Common myeloid progenitor, CD34-positive (primary cell): ENCODE measurements at places on chromosomes 4 and X.

DNA sequence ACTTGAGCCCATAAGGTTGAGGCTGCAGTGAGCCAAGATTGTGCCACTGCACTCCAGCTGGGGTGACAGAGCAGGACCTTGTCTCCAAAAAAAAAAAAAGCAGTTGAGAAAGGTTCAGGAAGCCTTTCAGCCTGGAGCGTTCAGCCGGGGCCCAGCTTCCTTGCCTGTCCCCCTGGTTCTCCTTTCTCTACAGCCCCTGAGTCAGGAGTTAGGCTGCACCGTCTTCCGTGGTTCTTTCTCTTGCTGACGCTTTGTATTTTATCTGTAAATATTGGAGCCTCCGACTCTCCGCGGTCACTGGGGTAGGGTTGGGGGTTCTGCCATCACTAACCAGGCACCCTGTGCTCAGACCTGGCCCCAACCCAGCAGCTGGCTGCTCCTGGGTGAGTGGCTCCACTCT is 13.8 kb upstream of the UVSSA start:
- H3K27ac ChIP-seq: no peak overlapping the region
- no peaks in the 10 kb centered on the region for H3K4me1 ChIP-seq
- no peak for DNase-seq
- no peak overlapping the region for H3K4me3 ChIP-seq

DNA sequence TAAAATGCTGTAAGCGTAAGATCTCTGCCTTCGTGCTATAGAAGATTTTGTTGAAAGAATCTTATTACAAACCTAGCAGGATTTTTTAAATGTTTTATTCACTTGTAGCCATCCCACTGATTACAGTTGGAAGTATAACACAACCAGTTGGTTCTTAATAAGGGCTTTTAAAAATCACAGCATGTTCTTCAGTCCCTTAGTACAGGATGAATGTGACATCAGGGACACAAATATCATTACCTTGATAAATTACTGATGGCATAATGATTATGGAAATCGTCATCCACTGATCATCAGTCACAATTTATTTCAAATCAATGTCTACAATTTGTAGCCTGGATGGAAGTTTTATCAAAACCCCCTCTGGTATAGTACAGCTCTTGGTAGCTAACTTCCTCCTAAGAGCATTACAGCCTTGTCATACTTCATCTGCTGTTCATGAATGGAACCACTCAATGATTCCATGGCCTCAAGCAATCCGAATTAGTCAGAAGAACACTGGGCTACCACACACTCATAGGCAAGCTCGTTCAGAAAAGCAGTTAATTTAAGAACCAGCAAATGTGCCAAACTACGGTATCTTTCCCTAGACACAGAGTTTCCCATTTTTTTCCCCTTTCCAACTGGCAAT is 389.2 kb upstream of the TENM3 start:
- no peaks in the 10 kb centered on the region for H3K4me1 ChIP-seq
- no peaks in the 10 kb centered on the region for H3K27me3 ChIP-seq
- no peak overlapping the region for H3K27ac ChIP-seq
- H3K4me3 ChIP-seq: no peak overlapping the region
- H3K36me3 ChIP-seq: no peaks in the 10 kb centered on the region
- DNase-seq: no peak

DNA sequence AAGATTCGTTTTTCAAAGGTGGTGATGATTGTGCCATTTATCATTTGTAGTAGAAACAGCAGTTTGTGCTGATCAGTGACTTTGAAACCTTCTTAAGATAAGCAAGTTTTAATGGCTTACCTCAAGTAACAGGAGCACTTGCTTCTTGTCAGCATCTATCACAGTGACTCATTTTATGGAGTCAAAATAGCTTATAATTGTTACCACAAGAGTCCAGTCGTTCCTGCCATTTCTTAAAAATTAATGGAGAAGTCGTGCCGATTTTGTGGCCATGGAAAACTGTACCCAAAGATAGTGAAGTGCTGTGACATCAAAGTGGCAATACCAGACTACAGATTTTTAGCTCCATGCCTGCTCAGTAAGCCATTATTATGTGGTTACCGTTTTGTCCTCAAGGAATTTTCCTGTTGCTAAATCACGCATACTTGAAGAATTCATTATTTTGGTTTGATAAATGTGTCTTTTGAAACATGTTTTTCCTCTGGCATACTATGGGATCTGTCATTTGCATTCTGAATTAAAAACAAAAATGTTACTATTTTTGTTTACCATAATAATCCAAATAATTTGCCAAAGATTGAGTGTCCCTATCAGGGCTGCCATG is 129.9 kb downstream of the CBR4 start:
- peaks cover 12% of the 10 kb centered on the region for H3K27me3 ChIP-seq
- H3K4me1 ChIP-seq: peaks cover 13% of the 10 kb centered on the region
- no peak for DNase-seq
- H3K36me3 ChIP-seq: no peaks in the 10 kb centered on the region
- no peak overlapping the region for H3K4me3 ChIP-seq

GRCh38 chr4:100106982-100107381 is 83.3 kb downstream of the DDIT4L start:
- no peak overlapping the region for H3K4me3 ChIP-seq
- peak; percentile 11 for DNase-seq
- no peaks in the 10 kb centered on the region for H3K4me1 ChIP-seq
- no peaks in the 10 kb centered on the region for H3K36me3 ChIP-seq

- no peaks in the 10 kb centered on the region for H3K36me3 ChIP-seq
- H3K4me1 ChIP-seq: no peaks in the 10 kb centered on the region
- DNase-seq: no peak
- H3K27ac ChIP-seq: no peak overlapping the region
- peaks cover 3% of the 10 kb centered on the region for H3K27me3 ChIP-seq
- H3K4me3 ChIP-seq: no peak overlapping the region
Measured at GRCh38 chrX:8413279-8413678, 51.4 kb upstream of the VCX3B start.

DNA sequence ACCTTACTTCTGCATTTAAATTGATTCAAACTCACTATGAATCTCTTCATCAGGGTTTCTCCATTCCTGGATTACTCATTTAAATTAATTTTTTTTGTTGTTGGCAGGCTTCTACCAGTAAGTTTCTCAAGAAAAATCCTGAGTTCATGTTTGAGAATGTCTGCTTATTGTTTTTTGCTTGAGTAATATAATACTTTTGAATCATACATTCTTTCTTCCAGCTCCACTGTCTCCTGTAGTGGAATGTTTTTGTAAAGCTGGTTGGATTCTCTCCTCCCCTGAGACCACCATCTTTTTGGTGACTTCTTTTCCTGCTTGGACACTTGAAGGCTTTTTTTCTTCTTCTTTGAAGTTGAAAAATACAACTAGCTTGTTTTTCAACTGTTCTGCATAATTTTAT is 4.3 kb upstream of the MID1IP1 start:
- no peak for DNase-seq
- no peaks in the 10 kb centered on the region for H3K36me3 ChIP-seq
- no peak overlapping the region for H3K27ac ChIP-seq
- H3K4me3 ChIP-seq: no peak overlapping the region
- H3K27me3 ChIP-seq: no peaks in the 10 kb centered on the region

DNA sequence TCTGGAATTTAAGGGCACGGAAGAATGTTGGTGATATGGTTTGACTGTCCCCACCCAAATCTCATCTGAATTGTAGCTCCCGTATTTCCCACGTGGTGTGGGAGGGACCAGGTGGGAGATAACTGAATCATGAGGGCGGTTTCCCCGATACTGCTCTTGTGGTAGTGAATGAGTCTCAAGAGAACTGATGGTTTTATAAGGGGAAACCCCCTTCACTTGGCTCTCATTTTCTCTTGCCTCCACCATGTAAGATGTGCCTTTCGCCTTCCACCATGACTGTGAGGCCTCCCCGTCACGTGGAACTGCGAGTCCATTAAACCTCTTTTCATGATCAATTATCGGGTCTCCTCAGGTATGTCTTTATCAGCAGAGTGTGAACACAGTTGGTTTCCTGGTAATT is 25.6 kb upstream of the DHRSX start:
- no peaks in the 10 kb centered on the region for H3K4me1 ChIP-seq
- no peak overlapping the region for H3K27ac ChIP-seq
- no peak overlapping the region for H3K4me3 ChIP-seq
- no peaks in the 10 kb centered on the region for H3K27me3 ChIP-seq
- DNase-seq: no peak

- no peaks in the 10 kb centered on the region for H3K36me3 ChIP-seq
- no peaks in the 10 kb centered on the region for H3K27me3 ChIP-seq
- no peaks in the 10 kb centered on the region for H3K4me1 ChIP-seq
Measured at GRCh38 chr4:152763796-152764195, 15.7 kb downstream of the TIGD4 start.

DNA sequence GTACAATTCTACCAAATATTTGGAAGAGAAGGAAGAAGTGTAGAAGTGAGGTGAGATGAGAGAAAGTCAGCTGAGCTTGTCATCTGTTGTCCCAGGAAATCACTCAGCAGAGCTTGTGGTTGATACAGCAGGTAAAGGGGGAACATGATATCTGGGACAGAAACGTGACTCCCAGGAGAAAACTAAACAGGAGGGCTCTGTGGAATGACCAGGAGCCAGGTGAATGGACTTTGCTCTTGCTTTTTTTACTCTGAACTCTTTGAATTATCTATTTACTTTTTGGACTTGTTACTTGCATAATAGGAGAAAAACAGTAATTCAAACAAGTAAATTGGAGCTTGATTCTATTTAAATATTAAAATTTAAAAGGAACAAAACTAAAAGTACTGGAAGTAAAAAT is 555.6 kb upstream of the FRG1 start:
- DNase-seq: no peak
- no peak overlapping the region for H3K27ac ChIP-seq
- H3K27me3 ChIP-seq: no peaks in the 10 kb centered on the region
- H3K4me3 ChIP-seq: no peak overlapping the region

GRCh38 chr4:149897783-149898182 is 82.1 kb upstream of the IQCM start:
- no peak overlapping the region for H3K27ac ChIP-seq
- DNase-seq: peak; percentile 15
- H3K27me3 ChIP-seq: no peaks in the 10 kb centered on the region

DNA sequence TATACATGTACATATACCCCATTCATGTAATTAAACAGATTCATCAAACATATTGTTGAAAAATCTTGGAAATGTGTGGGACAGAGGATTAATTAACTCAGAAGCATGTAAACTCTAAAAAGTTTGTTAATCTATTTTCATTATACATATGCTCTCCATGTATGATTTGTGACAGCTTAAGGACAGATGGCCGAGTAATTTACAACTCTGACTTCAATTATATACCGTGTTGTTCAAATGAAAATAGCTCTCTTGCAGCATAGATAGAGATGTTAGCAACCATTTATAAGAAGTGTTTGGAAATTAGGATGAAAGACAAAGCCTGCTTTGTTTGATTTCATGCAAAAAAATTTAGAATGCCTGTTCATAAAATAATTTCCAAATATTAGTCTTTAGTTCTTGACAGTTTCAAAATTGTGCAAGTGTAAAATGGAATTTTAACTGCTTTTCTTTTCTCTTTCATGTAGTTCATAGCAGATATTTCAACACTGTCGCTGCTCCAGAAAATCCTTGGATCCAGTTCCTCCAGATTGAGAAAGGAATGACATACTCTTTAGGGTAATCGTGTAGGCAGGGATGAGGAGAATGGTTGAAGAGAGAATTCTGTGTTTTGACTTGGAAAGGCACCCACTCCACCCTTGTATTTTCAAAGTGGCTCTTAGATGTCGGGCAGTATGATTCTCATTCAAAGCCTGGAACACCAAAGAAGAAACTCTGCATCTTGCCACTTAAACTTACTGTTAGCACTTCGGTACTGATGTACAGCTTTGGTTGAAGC is 23.1 kb downstream of the AFF2 start:
- DNase-seq: no peak
- no peaks in the 10 kb centered on the region for H3K36me3 ChIP-seq
- H3K4me1 ChIP-seq: no peaks in the 10 kb centered on the region
- no peaks in the 10 kb centered on the region for H3K27me3 ChIP-seq
- H3K4me3 ChIP-seq: no peak overlapping the region

DNA sequence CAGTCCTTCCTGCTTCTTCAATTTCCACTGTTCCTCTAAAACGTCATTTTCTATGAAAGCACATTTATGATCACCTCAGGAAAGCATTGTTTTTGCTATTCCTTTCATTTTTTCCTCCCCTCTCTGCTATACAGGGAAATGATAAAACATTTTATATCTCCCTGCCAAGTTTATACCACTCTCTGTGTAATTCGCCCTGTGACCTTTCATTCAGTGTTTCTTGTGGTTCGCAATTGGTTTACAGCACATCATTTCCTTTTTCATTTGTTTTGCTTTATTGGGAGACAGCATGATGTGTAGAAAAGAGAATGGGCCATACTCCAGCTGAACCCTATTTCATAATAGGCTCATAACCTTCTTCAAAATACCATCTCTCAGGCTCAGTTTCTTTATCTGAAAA is 99.9 kb upstream of the RAPGEF2 start:
- no peaks in the 10 kb centered on the region for H3K27me3 ChIP-seq
- peaks cover 7% of the 10 kb centered on the region for H3K4me1 ChIP-seq
- no peak overlapping the region for H3K4me3 ChIP-seq
- H3K27ac ChIP-seq: no peak overlapping the region
- H3K36me3 ChIP-seq: no peaks in the 10 kb centered on the region
- no peak for DNase-seq

DNA sequence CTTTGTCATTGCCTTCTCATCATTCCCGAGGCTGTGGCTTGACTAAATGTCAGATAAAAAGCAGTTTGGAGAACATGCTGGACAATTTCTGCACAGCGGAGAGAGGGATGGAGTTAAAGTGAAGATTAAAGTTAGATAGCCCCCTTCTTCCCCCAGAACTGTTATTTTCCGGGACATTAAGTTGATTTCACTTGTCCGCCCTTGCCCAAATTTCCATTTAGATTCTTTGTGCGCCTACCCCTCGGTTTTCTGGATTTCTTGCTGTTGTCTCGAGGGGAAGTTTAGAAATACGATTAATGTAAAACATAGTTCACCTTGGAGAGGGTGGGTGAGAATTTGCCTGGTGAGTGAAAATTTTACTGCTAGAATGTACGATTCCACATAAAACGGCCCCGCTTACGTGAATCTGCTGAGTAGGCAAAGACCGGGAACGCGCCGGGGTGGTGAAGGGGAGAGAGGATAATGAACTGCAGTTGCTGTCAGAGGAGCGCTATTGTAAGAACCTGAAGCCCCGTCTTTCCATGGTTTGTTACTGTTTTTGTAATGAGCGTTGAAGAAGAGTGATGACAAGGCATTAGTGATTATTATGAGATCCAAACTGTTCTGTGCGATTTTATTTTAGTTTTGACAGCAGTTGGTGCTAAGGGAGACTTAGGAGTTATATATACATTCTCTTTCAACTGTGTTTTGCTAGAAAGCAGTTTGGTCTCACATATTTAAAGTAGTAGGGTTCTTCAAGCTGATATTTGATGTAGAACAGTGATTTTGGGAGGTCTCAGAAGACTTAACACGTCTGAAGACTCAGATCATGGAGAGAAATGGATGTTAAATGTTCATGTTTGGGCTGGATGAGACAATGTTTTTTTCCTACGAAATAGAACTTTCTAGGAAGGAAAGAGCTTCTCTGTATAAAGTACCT is 73.0 kb downstream of the AFF1 start:
- peak; percentile 55 for DNase-seq
- H3K4me1 ChIP-seq: peaks cover 48% of the 10 kb centered on the region
- H3K27ac ChIP-seq: peak overlapping the region; percentile 95
- no peaks in the 10 kb centered on the region for H3K36me3 ChIP-seq
- no peaks in the 10 kb centered on the region for H3K27me3 ChIP-seq
- H3K4me3 ChIP-seq: peak overlapping the region; percentile 93
